Stimulated activated CD4-positive, alpha-beta T cell treated with anti-CD3 and anti-CD28 coated beads, Interleukin-15, amount 100 ng/mL, for 1 hour (primary cell): ENCODE measurements at places on chromosomes 2 and 18.

GRCh38 chr2:229231328-229231868 lies 39.7 kb downstream of the PID1 start:
- no peak for DNase-seq

- no peak for DNase-seq
Measured at GRCh38 chr2:100603948-100604633, 41.3 kb downstream of the PDCL3 start.

- DNase-seq, result no peak
Measured at GRCh38 chr2:219362524-219363164, 25.1 kb downstream of the DNPEP start.

DNA sequence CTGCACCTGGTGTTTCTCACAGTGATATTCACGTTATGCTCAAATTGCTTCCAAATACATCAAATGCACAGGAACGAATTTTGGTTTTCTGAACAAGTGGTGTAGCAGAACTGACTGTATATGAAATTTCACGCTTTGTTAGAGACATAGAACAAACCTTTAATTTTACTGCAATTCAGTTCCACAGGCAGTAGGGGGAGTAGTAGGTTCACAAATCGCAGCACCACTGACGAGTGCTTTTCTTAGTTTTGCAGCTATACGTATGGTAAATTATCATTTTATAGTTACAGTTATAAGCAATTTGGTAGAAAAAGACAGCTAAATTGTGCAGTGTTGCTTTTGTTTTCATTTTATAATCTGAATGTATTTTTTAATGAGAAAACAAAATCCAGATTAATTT lies 113.3 kb downstream of the KIAA1328 start:
- DNase-seq, result no peak

GRCh38 chr18:49685231-49685942 lies 123.5 kb downstream of the LIPG start:
- no peak for DNase-seq

GRCh38 chr2:64766841-64767669 lies 113.3 kb upstream of the SERTAD2 start:
- DNase-seq, result no peak

- no peak for DNase-seq
Measured at GRCh38 chr2:145112467-145112866, 592.5 kb upstream of the ZEB2 start.

DNA sequence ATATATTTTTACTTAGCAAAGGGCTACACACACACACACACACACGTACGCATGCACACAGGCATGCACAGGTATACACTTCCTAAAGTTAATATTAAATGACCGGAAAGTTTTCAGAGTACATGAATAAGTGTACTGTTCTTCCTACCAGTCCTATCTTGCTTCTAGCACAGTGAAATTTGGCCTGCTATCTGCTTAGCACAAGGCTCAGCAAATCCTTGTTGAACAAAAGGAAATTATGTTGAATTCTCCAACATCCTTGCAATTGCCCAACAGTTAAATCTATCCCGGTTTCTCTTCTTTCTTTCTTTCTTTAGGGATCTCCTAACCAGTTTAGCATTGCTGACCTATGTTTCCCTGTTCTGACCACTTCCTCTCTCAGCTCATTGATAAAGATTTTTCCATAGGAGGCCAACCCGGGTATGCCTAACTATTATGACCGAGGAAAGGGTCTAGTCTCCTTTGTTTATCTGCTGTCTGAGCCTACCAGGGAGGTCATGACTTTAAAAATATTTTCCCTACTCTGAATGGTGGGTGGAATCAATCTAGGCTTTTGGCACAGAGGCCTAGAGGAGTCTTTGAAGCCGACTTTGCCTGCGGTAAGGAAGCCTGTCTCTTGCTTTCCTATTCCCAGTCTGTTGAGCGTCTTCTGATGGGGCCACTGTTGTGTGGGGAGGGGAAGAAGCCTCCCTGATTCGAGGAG lies 400.7 kb downstream of the HRH4 start:
- no peak for DNase-seq

GRCh38 chr2:201696151-201696659 lies 2.2 kb downstream of the MPP4 start:
- no peak for DNase-seq

GRCh38 chr2:26144031-26144430 lies 28.9 kb upstream of the GAREM2 start:
- DNase-seq, result no peak

DNA sequence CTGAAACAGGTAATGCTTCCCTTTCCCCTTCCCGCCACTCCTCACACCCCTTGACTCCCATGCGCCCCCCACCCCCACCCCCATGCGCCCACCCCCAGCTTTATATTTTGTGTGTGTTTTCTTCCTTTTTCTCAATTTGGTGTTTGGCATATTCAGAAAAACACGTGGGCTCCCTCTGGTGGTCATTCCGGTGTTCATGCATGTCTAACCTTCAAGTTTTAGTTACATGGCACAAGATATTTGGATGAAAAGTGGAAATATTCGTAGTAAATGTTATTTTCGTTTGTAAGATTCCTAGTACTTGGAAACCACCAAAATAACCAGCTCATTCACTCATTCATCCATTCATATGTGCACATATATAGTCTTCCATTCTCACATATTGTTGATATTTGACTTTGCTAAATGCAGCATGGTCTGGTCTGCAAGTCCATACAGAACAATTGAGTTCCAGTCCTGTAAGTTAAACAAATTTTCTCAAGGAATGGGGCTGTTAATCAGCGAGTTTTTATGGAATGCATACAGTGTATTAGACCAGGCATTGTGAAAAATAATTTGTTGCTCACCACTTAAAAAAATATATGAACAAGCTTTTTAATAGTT lies 143.6 kb upstream of the MAP3K20 start:
- no peak for DNase-seq

GRCh38 chr2:178829299-178829960 lies 22.2 kb upstream of the TTN start:
- DNase-seq, result no peak
